Nephron progenitor cell (in vitro differentiated cells): ENCODE measurements at places on chromosomes 4 and X.

- peaks cover 3% of the 10 kb centered on the region for H3K27me3 ChIP-seq
- no peak for DNase-seq
- H3K4me1 ChIP-seq = no peaks in the 10 kb centered on the region
- no peaks in the 10 kb centered on the region for H3K36me3 ChIP-seq
- H3K4me3 ChIP-seq = no peak overlapping the region
- H3K27ac ChIP-seq = no peak overlapping the region
Observed at GRCh38 chr4:104870495-104871233, 276.0 kb upstream of the TET2 start.

DNA sequence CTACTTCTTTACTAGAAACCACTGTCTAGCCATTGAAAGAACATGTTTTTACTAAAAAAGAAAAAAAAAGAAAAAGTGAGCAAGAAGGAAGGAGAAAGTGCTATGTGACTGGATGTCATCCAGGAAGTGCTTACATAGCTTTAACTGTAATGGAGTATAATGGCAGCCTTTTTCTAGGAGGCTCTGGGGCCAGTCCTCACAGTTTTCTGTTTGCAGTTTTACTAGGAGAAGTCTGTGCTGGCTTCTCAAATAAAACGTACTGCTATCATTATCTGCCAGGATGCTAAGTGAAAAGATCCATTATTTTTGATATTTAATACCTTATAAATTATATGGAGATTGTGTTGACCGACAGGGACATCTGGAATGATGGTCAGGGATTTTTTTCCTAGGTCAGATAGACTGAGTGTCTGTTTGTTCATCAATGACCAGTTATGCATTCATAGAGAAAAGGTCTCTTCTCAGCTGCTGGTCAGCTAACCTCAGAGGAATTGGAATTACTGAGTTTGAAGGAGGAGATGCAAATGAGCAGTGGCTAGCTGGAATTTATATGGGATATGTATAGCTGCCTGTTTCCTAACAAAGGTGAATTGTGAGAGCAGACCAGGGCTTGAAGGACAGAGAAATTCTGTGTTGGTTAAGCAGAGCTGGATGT, 21.7 kb downstream of the LPAR4 start:
- H3K4me3 ChIP-seq = no peak overlapping the region
- H3K4me1 ChIP-seq = peaks cover 17% of the 10 kb centered on the region
- no peak overlapping the region for H3K27ac ChIP-seq
- no peak for DNase-seq

DNA sequence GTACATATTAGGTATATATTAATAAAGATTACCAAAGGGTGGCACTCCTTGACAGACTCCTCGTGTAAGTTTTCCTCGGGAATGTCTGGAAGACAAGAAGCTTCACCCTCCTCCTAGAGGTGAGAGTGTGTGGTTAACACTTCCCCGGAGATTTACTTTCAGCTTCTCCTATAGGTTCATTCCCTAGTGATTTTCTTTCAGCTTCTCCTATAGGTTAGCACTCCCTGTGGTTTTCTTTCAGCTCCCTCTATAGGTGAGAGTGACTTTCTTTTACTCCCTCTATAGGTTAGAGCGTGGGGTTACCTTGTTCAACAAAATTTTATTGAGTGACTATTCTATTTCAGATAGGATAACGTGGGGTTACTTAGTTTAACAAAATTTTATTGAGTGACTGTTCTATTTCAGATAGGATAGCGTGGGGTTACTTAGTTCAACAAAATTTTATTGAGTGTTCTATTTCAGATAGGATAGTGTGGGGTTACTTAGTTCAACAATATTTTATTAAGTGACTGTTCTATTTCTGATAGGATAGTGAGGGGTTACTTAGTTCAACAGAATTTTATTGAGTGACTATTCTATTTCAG, 106.0 kb upstream of the PLAC1 start:
- H3K27me3 ChIP-seq = peaks cover 3% of the 10 kb centered on the region
- no peak for DNase-seq
- H3K4me1 ChIP-seq = no peaks in the 10 kb centered on the region
- H3K36me3 ChIP-seq = peaks cover 19% of the 10 kb centered on the region
- no peak overlapping the region for H3K27ac ChIP-seq
- H3K4me3 ChIP-seq = no peak overlapping the region

GRCh38 chr4:184388106-184388505, 86.2 kb downstream of the IRF2 start:
- H3K36me3 ChIP-seq = peaks cover 61% of the 10 kb centered on the region
- no peak overlapping the region for H3K4me3 ChIP-seq
- peaks cover 11% of the 10 kb centered on the region for H3K27me3 ChIP-seq
- DNase-seq = no peak

- DNase-seq = no peak
- H3K27ac ChIP-seq = no peak overlapping the region
- H3K4me1 ChIP-seq = peaks cover 10% of the 10 kb centered on the region
- H3K36me3 ChIP-seq = no peaks in the 10 kb centered on the region
- H3K27me3 ChIP-seq = peaks cover 21% of the 10 kb centered on the region
Observed at GRCh38 chr4:54961357-54961975, 163.9 kb downstream of the KDR start.

DNA sequence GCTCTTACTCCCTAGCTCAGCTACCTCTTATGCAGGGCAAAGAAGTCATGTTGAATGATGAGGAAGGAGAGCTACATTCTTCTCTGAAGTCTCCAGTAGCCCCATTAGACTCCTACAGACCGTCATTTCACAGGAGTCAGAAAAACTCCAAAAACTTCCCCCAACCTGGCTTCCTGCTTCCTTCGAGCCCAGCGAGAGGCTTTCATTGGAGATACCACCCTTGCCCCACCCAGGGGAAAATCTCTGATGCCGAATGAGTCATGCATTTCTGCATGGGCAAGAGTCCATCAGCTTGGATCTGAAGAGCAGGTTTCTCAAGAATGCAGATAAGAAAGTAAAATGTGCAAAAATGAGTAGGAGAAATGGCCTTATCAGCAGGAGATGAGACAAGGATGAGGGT, 53.0 kb downstream of the ARSF start:
- H3K4me1 ChIP-seq = no peaks in the 10 kb centered on the region
- peaks cover 3% of the 10 kb centered on the region for H3K27me3 ChIP-seq
- no peak overlapping the region for H3K4me3 ChIP-seq
- H3K27ac ChIP-seq = no peak overlapping the region
- no peak for DNase-seq

GRCh38 chr4:24537025-24537424, 47.3 kb downstream of the DHX15 start:
- H3K4me1 ChIP-seq = peaks cover 4% of the 10 kb centered on the region
- H3K27ac ChIP-seq = peak overlapping the region; percentile 90
- DNase-seq = no peak

GRCh38 chr4:136690360-136690759, 841.9 kb downstream of the PCDH18 start:
- peaks cover 5% of the 10 kb centered on the region for H3K4me1 ChIP-seq
- no peak overlapping the region for H3K4me3 ChIP-seq
- DNase-seq = no peak
- no peaks in the 10 kb centered on the region for H3K36me3 ChIP-seq
- H3K27ac ChIP-seq = no peak overlapping the region

GRCh38 chr4:158313566-158313965, 103.3 kb downstream of the TMEM144 start:
- H3K36me3 ChIP-seq = no peaks in the 10 kb centered on the region
- no peaks in the 10 kb centered on the region for H3K4me1 ChIP-seq
- no peaks in the 10 kb centered on the region for H3K27me3 ChIP-seq
- DNase-seq = no peak
- no peak overlapping the region for H3K27ac ChIP-seq

GRCh38 chrX:115561605-115562479, 868 bp downstream of the PLS3 start:
- peak overlapping the region; percentile 99 for H3K27ac ChIP-seq
- H3K36me3 ChIP-seq = peaks cover 18% of the 10 kb centered on the region
- peak overlapping the region; percentile 96 for H3K4me3 ChIP-seq
- H3K4me1 ChIP-seq = peaks cover 29% of the 10 kb centered on the region
- peak; percentile 70 for DNase-seq

DNA sequence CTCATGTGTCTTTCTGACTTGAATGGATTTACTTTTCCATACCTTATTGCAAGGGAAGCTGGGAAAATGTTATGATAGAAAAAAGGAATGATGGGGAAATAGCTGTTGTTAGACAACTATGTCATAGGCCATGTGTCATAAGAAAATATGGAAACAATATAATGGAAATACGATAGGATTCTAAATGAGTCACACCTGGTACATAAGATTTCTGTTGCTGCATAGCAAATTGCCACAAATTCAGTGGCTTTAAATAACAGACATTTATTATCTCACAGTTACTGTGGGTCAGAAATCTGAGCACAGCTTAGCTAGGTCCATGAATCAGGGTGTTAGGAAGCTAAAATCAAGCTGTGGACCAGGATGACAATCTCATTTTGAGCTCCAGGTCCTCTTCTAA, 44.6 kb upstream of the ANKRD50 start:
- H3K36me3 ChIP-seq = no peaks in the 10 kb centered on the region
- H3K27ac ChIP-seq = peak overlapping the region; percentile 50
- peaks cover 5% of the 10 kb centered on the region for H3K4me1 ChIP-seq

DNA sequence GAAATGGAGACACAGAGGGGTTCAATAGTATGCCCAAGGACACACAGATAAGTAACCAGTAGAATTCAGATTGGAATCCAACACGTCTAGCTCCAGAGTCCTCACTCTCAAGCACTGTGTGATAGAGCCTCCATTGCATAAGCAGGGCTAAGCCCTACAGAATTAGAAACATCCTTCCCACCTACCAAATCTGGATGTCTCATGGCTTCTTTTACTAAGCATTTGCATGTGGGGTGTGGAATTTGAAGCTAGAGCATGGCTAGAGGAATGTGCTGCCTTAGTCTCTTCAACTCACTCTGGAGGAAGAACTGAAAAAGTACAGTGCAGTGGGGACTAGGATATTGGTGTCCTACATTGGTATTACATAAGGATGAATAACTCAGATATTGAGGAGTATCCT, 119.4 kb downstream of the MFAP3L start:
- no peaks in the 10 kb centered on the region for H3K4me1 ChIP-seq
- peaks cover 4% of the 10 kb centered on the region for H3K27me3 ChIP-seq
- no peak for DNase-seq
- H3K27ac ChIP-seq = no peak overlapping the region

DNA sequence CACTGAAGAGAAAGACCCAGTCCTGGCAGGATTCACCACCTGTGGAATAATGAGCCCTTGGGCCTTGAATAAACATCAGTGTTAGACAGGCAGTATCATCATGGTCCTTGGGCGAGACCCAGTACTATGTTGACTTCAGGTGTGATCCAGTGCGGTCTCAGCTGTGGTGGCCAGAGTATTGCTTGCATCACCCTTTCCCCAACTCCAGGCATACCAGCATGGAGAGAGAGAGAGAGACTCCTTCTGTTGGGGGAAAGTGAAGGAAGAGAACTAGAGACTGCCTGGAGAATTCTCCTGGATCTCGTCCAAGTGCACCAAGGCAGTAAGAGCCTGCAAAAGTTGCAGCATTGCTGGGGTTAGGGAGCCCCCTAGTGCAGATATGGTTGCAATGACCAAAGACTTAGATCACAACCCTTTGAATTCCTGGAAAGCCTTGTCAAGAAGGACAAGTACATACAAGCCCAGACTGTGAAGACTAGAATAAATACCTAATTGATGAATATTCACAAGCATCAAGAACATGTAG, 61.1 kb upstream of the VAMP7 start:
- H3K4me3 ChIP-seq = no peak overlapping the region
- H3K4me1 ChIP-seq = no peaks in the 10 kb centered on the region
- no peak overlapping the region for H3K27ac ChIP-seq
- H3K36me3 ChIP-seq = no peaks in the 10 kb centered on the region

GRCh38 chrX:68808686-68809357, 20.0 kb upstream of the EFNB1 start:
- H3K4me1 ChIP-seq = peaks cover 5% of the 10 kb centered on the region
- no peak overlapping the region for H3K4me3 ChIP-seq
- no peak overlapping the region for H3K27ac ChIP-seq
- no peak for DNase-seq

DNA sequence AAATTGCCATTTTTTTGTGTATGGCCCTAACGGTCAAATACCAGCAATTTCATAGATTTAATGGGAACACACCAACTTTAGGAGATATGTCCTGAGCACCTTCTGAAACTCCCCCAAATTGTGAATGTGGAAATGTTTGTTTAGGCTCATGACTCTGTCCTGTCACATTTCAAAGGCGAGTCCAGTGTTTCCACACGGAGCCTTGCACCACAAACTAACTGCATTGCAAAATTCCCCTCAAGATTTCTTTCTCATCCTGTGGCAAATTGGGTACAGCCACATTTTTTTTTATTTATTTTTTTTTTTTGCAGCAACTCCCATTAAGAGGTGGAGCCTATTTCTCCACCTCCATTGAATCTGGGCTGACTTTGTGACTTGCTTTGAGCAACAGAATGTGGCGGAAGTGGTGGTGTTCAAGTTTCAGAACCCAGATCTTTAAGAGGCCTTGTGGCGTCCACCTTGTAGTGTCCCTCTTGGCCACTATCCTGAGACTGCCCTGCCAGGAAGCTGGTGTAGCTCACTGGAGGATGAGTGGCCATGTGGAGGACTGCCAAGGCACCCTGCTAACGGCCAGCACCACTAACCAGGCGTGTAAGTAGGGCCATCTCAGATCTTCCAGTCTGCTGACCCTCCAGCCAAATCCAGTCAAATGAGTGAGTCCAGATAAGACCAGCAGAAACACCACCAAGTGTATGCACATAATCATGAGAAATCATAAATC, 172.4 kb upstream of the SCML1 start:
- peaks cover 10% of the 10 kb centered on the region for H3K36me3 ChIP-seq
- peaks cover 4% of the 10 kb centered on the region for H3K27me3 ChIP-seq
- H3K4me1 ChIP-seq = peaks cover 54% of the 10 kb centered on the region
- H3K27ac ChIP-seq = no peak overlapping the region

DNA sequence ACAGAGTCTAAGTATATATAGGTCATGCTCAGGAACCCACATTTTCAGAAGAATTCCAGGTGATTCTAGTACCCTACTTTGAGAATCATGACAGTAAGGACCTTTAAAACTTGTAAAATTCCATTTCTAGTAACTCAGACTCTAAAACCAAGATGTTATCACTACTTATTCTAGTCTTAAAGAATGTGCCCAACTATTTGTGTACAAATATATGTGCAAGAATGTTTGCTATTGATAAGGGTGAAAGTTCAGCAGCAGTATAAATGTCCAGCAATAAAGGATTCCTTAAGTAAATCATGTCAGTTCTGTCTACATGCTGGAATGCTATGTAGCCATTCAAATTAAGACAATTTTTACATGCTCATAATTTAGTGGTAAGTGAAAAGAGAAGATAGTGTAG, 71.1 kb upstream of the MAGEB2 start:
- no peak for DNase-seq
- no peaks in the 10 kb centered on the region for H3K27me3 ChIP-seq
- H3K36me3 ChIP-seq = no peaks in the 10 kb centered on the region
- H3K4me3 ChIP-seq = no peak overlapping the region
- H3K4me1 ChIP-seq = peaks cover 13% of the 10 kb centered on the region
- no peak overlapping the region for H3K27ac ChIP-seq

- H3K27me3 ChIP-seq = no peaks in the 10 kb centered on the region
- no peak overlapping the region for H3K4me3 ChIP-seq
- H3K4me1 ChIP-seq = peaks cover 19% of the 10 kb centered on the region
- no peak for DNase-seq
Observed at GRCh38 chr4:56195025-56195424, 192.3 kb downstream of the AASDH start.
